ENCODE measurements at places on chromosomes 13 and 19. TPM values are rescaled to one million over a fixed set of nuclear protein-coding genes. Genes with fewer than 3 reads are reported as not detected.

DNA sequence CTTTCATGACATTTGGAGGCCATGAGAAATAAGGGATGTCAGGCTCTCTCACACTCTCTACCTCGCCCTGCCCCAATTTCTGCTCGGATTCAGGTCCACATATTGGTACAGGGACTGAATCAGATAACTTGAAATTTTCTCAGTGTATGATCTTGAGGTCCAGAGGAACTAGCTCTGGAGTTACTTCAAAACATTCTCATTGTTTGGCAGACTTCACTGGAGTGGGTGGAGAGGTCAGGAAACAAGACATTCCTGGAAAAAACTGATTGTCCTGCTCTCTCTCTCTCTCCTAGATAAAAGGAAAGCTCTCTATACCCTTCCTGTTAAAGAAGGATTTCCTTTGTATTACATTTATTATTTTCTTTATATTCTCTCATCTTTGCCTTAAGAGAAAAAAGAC is 428.1 kb upstream of the DACH1 start:
- DNase-seq: no peak

- DNase-seq: no peak
These were observed 68.1 kb downstream of the ERCC5 start for GRCh38 chr13:102913914-102914313.

GRCh38 chr13:57224414-57224813 is 57.4 kb downstream of the PRR20E start:
- no peak for DNase-seq

OR7E24 gene
- total RNA-seq: not detected

CLEC11A gene
- total RNA-seq: 34.4 TPM

- DNase-seq: no peak
These were observed 297.0 kb downstream of the RBM26 start for GRCh38 chr13:79108914-79109643.

IQCN gene
- 14.8 TPM for total RNA-seq

- DNase-seq: no peak
These were observed 14.6 kb downstream of the PLD3 start for GRCh38 chr19:40363069-40363468.

DNA sequence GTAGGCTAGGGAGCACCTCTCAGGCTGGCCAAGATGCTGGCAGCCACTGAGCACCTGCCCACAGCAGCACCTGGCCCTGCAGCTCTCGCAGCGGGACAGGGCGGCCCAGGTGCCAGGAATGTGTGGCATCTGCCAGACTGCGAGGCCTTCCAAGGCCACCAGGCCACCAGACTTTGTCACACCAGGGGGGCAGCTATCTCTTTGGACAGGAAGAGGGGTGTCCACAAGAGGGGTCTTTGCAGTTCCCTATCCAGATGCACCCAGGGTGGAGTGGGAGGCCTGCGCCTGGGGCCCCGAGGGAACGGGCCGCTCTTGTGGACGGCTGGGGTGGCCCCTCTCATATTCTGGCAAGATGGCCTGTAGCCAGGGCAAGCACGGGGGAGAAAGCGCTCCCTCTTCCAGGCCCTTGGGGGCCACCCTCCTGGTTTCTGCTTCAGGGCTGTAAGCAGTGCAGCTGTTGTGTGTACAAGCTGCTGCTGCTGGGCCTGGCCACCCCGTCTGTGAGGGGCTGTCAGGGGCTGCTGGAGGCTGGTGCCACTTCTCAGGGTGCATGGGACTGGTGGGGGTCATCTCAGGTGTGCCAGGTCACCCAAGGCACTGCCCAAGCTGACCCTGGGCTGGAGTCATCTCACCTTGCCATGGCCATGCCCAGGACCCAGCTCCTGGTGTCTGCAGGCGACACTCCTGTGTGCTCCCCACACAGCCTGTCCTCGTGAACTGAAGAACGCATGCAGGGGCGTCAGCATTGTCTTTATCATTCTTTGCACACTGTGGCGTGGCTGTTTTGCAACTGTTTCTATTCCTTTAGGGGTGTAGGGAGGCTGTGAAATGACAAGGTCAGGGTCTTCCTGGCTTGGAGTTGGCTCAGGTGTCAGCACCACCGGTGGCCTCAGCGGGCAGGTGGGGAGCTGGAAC is 1.8 kb downstream of the TEX29 start:
- no peak for DNase-seq

TMEM145 gene
- 0.25 TPM for total RNA-seq

DNA sequence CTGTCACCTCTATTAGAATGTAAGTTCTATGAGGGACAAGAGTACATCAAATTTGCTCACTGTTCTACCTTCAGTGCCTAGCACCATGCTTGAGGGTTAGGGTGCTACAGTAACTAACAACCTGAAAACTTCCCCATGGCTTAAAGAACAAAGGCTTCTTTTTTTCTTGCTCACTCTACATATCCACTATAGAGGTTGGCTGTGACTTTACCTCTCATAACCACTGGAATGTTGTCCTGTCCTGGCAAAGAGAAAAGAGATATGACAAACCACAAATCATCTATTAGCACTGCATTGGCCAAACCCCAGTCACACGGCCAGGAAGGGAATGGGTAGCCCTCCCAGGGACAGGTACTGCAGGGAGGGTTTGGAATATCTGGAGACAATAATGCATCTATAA is 23.2 kb upstream of the ACOD1 start:
- DNase-seq: no peak

IFNL1 gene
- total RNA-seq: not detected

CASP14 gene
- not detected for total RNA-seq

DNA sequence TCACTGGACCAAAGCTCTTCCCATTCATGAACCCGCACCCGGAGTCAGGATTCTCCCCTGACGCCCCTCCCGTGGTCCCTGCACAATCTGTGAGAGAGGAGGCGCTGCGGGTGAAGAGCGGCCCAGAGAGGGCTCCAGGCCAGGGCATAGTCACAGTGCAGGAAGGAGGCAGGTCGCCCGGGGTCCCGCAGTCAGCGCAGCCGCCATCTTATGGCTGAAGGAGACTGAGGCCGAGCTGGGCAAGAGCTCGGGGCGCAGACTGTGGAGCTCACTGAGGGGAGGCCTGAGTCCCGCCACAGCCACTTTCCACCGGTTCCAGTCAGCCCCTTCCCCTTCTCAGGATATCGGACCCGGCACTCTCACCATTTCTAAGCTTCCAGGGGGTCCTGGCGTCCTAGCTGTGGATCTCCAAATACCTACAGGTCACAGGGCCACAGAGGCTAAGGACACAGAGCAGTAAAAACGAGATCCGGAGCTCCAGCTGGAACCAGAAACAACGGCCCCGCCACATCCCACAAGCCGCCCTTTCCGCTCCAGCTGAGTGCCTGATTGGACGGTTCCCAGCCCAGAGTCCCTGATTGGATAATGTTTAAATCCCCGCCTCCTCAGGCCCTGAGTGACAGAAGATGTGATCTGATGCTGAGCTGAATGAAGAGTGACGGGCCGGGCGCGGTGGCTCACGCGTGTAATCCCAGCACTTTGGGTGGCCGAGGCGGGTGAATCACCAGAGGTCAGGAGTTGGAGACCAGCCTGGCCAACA is at the start of gene ZNF99:
TSS of gene ZNF99 (minus strand) at position 501 of the 760 bp plus-strand sequence. CDS start at position 366, 135 bp downstream.
- DNase-seq: no peak

- DNase-seq: no peak
These were observed 385.4 kb upstream of the SLC10A2 start for GRCh38 chr13:103451656-103452055.

GRCh38 chr13:34750078-34750931 is 191.8 kb upstream of the NBEA start:
- DNase-seq: peak; percentile 37

RDH8 gene
- total RNA-seq: not detected

- DNase-seq: no peak
These were observed 37.6 kb upstream of the STARD13 start for GRCh38 chr13:33322965-33323668.

SLC5A5 gene
- not detected for total RNA-seq

GRCh38 chr13:101486708-101487437 is 34.4 kb downstream of the ITGBL1 start:
- DNase-seq: no peak

- no peak for DNase-seq
These were observed 114.3 kb upstream of the SERP2 start for GRCh38 chr13:44259045-44260027.

- no peak for DNase-seq
These were observed 117.8 kb upstream of the IRS2 start for GRCh38 chr13:109904218-109904617.

GRCh38 chr19:375395-376110 is 31.0 kb upstream of the MIER2 start:
- no peak for DNase-seq

IPO5 gene
- total RNA-seq: 172 TPM

ATXN8OS gene
- total RNA-seq: not detected

DNA sequence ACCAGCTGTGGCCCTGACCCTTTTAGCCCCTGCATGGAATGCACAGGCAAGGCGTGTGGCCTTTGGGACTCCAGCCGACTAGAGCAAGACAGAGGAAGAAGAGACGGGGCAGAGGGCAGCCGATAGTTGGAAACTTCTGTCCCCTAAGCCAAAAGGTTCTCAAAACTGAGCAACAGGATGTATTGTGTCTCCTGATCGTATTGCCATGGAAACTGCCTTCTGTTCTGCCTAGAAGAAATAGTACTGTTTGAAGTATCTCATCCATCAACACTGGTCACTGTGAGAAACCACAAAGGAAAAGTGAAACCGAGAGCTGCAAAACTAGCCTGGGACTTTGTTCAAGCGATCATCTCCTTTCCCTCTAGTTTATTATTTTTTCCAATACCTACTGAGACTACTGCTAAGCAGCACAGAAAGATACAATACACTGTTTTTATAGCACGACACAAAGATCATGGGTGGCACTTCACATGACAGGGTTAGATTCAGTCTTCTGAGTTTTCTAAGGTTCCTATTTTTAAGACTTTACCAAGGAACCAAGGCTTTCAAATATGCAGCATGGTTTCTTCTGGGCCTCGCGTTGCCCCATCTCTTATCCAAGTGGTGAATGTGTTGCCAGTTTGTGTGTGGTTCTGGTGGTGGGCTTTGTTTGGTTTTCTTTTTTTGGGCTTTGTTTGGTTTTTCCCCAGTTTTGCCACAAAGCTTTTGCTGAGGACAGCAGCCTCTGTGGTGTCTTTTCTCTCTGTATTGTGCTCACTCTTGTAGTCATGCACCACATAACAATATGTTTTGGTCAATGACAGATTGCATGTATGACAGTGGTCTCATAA is 49.3 kb upstream of the GPR183 start:
- DNase-seq: no peak

NKPD1 gene
- total RNA-seq: 0.54 TPM

DNA sequence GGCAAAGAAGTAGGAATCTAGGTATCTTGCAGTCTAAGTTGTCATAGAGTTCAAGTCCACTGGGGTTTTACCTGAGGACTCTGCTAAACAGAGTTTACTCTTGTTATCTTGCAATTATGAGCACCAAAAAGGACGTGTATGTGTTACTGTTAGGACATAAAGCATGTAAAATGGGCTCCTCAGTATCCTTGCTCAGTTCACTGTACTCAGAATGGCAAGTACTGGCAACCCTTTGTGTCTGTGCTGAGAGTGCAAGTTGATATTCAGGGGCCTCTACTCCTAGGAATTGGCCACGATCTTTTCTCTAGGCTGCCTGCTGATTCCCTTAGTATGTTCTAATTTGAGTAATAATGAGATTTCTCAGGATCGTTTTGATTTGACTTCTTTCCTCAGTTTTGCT is 13.3 kb downstream of the TDRD3 start:
- DNase-seq: no peak

DNA sequence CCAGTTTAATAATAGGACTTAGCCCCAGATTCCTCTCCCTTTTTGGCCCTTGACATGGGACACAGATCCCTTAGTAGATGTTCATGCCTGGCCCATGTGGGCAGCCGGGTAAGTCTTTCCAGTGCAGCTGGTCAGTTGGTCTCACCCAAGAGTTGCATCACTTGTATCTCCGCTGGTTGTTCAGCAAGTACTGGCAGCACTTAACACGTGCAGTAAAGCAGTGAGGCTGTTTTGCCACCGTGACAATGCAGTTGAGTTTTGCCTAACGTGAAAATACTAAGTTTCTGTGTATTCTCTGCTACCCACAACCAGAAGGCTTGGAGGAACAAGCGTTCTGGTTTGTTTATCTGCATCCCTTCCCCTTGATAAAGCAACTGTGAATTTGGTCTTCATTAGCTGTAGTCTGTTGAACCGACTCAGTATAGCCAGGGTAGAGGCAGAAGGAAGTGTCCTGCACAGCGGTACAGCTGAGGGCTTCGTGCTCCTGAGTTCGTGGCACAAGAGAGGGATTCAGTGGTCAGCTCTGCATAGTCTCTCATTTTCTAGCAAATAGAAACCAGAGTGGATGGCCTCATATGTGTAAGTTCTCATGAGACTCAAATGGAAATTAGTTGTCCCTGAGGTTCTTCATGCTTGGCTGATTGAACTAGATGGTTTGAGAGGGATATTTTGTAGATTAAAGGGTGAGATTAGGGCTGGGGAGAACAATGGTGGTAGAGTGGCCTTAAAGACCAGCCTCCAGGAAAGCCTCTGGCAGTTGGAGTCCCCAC is 50.3 kb downstream of the ARHGEF7 start:
- DNase-seq: no peak

AMH gene
- total RNA-seq: 50.1 TPM

DNA sequence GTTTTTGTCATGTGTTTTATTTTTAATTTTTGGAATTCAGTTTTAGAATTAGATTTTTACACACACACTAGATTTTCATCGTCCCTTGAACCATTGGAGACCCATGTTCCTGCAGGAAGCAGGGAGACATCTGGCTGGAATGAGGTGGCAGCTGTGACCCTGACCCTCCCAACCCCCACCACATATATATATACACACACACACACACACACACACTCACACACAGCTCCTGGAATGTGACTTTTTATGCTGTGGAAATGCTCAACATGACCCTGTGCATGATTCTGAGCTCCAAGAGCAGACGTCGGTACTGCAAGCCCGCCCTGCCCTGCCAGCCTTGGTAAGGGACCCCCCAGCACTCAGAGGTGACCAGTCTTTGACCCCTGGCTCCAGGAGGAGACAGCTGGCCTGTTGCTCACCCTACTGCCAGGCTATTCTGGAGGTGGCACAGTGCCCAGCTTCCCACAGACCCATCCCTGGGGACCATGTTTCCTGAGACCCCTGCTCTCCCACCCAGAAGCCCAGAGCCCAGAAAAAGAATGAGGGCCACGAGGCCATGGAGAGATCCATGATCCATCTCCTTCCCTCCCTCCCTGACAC is 103.2 kb upstream of the VSTM2B start:
- DNase-seq: no peak

KANK2 gene
- 85.3 TPM for total RNA-seq

TPTE2 gene
- total RNA-seq: 0.60 TPM

DNA sequence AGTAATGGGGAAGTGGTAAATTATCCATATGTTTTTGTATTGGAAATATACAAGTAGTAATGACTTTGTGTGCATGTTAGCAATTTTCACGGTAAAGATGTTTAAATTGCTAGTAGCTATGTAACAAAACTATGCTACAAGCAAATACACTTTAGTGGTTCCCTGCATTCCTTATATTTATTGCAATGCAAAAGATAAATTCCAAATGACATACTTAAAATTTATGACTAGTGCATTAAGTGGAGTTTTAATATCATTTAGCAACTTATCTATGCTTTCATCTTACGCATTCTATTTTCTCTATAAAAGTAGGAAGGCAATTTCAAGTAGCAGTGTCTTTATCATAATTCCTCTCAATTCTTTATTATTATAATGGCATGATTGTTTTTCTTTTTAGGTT is 482.8 kb downstream of the SLITRK5 start:
- no peak for DNase-seq

GRCh38 chr13:106633321-106633720 is 65.4 kb upstream of the ARGLU1 start:
- DNase-seq: no peak

GRCh38 chr19:17829855-17830566 is 8.7 kb upstream of the INSL3 start:
- no peak for DNase-seq

- no peak for DNase-seq
These were observed 673.4 kb upstream of the ARGLU1 start for GRCh38 chr13:107241381-107241780.

Measured in mesothelial cell of epicardium (in vitro differentiated cells).